ENCODE measurements at places on chromosomes 2 and 18.

- DNase-seq = no peak
These were observed 246.8 kb downstream of the RAD51AP2 start for GRCh38 chr2:17271416-17271815.

DNA sequence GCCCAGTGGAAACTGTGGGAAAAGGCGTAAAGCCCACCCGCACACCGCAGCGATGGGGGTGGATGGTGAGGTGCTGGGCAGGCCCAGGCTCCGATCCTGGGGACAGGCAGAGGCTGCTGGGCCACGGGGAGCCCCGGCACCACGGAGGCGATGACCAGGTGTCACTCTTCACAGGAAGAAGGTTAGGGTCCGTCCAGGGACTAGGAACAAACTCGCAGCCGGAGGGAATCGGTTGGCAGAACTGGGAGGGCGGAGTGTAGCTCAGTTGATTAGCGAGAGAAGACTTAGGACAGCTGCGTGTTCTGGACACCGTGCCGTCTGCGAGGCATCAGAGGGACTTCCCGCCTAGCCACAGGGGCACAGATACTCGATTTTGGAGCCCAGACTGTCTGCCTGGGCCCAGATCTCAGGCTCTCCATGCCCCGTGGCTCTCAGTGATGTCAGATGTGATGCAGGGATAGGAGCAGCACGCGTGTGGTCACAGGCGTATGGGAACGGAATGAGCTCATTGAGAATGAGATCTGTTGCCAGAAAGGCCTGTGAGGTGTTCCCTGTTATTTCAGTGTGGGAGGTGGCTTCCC, 16.1 kb upstream of the ALLC start:
- DNase-seq = no peak

GRCh38 chr2:172376505-172377125, 50.8 kb upstream of the ITGA6 start:
- no peak for DNase-seq

DNA sequence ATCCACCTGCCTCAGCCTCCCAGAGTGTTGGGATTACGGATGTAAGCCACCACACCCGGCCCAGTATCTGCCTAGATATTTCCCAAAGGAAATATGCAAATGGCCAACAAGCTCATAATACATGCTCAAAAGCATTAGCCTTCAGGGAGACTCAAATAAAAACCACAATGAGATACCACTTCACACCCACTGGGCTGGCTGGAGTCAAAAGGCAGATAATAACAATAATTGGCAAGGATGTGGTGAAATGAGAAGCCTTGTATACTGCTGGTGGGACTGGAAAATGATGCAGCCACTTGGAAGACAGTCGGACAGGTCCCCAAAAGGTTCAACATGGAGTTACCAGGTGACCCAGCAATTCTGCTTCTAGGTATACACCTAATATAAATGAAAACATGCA, 20.5 kb upstream of the ZNF516 start:
- DNase-seq = no peak

GRCh38 chr18:61929881-61930640, 37.3 kb upstream of the RNF152 start:
- DNase-seq = no peak

- peak; percentile 86 for DNase-seq
These were observed 529.8 kb upstream of the VRK2 start for GRCh38 chr2:57516698-57517340.

DNA sequence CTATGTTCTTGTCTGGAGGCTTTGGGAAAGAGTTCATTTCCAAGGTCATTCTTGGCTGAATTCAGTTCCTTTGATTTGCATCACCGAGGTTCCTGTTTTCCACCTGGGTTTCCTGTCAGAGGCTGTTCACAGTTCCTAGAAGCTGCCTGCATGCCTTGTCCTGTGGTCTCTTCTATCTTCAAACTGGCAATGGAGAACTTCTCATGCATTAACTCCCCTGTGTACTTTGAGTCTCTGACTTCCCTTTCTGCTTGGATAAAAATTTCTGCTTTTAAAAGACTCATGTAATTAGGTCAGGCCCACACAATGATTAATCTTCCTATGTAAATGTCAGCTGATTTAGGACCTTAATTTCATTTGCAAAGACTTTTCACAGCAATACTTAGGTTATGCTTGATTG, 499.3 kb upstream of the FANCL start:
- no peak for DNase-seq

DNA sequence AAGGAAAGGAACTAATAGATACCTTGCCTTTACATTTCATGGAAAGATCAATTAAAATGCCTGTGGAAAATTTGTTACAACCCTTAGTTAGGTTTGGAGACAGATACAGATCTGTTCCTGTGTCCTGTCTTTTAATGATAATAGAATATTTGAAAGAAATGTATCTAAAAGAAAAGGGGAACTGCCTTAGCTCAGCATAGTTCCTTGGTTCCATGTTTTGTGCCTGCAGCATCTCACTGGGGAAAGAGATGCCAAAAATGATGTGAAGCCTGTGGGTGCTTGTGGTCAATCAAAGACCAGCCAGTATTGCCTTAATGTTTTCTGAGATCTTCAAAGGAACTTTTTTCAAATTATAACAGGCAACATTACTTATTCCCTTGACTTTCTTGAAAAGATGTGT, 147.6 kb downstream of the ADCYAP1 start:
- DNase-seq = no peak

DNA sequence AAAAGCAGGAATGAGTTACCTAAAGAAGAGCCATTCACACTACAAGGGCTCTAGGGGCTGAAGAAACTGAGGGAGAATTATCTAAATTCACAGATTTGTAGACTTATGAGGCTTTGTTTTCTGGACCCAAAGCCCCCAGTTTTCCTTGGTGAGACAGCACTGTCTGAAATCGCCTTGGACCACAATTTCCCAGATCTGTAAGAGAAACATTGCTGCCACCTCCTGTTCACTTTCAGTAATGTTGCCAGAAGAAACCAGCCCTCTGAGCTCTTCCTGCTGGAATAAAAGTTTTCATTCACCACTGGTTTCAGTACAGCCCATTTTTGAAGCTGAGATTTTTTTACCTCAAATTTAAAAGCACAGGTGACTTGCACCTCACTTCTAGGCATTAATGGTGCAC, 169.2 kb downstream of the CDH20 start:
- peak; percentile 85 for DNase-seq

GRCh38 chr2:196123679-196124373, 47.6 kb downstream of the STK17B start:
- no peak for DNase-seq

GRCh38 chr2:64685430-64685829, 31.7 kb upstream of the SERTAD2 start:
- no peak for DNase-seq

GRCh38 chr2:69054431-69054830, 41.5 kb downstream of the ANTXR1 start:
- DNase-seq = no peak

DNA sequence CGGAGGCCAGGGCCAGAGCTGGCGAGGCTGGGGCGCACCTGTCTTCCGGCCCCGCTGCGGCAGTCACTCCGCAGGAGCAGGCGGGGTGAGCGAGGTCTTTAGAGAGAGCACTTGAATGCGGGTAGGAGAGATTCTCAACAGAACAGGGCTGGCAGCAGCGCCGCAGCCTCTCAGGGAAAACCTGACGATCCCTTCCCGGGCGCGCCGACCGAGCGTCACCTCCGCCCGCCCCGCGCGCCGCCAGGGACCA, 526 bp downstream of the PRKRA start:
- no peak for DNase-seq

GRCh38 chr2:190862571-190862991, 18.0 kb upstream of the GLS start:
- no peak for DNase-seq

DNA sequence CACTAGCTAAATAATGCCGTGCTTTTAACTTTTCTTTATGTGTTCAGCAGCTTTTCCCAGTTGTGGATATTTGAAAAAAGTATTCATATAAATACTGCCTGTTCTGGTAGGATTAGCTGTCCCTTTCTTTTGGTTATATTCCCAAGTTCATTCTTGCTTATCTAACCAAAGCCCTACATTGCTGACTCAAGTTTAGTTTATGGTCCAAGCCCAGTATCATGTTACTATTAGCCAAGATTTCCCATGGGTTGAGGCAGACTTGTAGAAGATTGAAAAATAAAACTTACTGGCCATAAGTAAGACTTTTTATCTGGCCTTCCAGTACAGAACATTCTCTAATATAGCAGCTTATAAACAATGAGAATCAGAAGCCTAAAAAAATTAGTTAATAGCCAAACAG, 49.7 kb upstream of the NFE2L2 start:
- DNase-seq = no peak

- DNase-seq = no peak
These were observed 232.3 kb downstream of the MREG start for GRCh38 chr2:215780907-215781685.

DNA sequence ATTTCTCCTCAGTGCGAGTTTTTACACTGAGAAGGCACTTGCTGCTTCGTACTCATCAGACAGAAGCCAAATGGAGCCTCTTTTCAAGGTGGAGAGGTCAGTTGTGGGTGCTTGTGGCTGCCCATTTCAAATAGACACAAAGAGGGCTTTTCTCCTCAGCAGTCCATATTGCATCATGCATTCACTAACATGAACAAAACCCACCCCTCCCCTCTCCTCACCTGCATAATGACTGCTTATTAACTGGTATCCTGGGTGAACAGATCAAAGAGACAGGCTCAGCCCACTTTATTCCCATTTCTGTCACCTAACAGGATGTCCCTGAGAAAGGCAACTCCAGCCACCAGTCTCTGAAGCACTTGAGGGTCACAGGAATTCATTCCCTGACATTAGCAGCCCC, 28.9 kb downstream of the KLF7 start:
- DNase-seq = no peak

DNA sequence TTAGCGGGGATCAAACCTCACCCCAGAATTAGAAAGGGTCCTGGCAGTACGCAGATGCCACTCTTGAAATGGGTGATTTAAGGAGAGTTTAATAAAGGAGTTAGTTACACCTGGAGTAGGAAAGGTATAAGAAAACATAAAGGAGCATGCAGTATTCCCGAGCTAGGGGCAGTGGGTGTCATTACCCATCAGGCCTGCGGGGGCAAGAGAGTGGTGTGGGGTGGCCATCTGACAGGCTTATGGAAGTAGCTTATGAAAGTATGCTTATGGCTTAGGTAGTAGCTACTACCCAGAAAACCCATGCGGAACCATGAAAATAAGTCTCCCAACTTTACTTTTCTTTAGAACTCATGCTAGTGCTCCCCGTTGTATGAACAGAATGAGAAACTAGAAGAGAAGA, 568.9 kb upstream of the ACVR2A start:
- no peak for DNase-seq
